ENCODE measurements at places on chromosomes 1 and 21. TPM values are rescaled to one million over a fixed set of nuclear protein-coding genes. Genes with fewer than 3 reads are reported as not detected.

CLEC20A gene
- not detected for total RNA-seq

RBM11 gene
- 1.7 TPM for total RNA-seq

APCS gene
- not detected for total RNA-seq

TMPRSS15 gene
- not detected for total RNA-seq

GRCh38 chr1:156259805-156260204, 11.9 kb upstream of the PAQR6 start:
- no peak for DNase-seq

- no peak for DNase-seq
Measured at GRCh38 chr1:226578946-226579578, 30.5 kb downstream of the STUM start.

- DNase-seq = no peak
Measured at GRCh38 chr1:180899262-180899661, 13.4 kb upstream of the KIAA1614 start.

DNA sequence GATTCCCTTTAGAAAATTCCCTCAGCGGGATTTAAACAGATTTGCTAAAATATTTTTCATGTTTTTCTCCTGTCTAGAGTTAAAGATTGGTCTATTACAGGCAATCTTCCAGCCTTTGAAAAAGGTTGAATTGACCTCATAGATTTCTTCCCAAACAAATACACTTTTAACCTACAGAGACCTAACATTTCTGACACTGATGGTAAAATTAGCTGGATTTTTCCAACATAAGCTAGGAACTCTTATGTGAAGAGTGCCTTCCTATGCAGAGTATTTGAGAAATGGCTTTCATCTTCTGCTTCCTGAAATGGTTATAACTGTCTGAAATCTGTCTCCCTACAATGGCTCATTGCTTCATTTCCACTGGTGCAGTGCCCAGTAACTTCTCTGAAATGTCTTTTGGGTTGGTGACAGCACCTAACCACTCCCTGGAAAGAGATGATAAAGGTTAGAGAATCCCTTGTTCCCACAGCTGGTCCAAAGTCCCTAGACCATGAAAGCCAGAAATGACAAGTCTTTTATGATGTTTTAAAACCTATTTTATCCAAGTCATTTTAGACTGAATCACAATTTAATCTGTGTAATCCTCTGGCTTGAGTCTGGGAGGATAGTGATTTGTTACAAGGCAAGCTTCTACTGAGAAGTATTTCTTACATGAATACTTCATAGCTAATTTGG, 269.4 kb downstream of the BACH1 start:
- no peak for DNase-seq

GRCh38 chr21:33350676-33351075, 25.9 kb downstream of the IFNAR1 start:
- no peak for DNase-seq

DNA sequence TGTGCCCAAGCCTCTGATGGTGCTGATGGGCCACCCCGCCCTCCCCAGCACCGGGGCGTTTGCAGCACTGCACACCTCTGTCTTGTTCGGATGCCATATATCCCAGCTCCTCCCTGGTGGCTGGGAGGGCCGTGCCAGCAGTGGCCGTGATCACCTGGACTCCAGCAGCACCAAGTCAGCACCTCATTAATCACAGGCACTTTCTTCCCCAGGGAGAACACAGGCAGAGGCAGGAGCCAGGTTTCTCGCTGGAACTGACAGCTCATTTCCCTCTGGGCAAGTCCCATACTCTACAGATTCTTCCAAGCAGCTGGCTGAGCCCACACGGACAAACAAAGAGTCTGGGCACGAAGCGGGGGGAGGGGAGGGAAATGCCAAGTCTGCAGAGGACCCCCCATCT, 141.7 kb upstream of the EDN2 start:
- DNase-seq = peak; percentile 21

DNA sequence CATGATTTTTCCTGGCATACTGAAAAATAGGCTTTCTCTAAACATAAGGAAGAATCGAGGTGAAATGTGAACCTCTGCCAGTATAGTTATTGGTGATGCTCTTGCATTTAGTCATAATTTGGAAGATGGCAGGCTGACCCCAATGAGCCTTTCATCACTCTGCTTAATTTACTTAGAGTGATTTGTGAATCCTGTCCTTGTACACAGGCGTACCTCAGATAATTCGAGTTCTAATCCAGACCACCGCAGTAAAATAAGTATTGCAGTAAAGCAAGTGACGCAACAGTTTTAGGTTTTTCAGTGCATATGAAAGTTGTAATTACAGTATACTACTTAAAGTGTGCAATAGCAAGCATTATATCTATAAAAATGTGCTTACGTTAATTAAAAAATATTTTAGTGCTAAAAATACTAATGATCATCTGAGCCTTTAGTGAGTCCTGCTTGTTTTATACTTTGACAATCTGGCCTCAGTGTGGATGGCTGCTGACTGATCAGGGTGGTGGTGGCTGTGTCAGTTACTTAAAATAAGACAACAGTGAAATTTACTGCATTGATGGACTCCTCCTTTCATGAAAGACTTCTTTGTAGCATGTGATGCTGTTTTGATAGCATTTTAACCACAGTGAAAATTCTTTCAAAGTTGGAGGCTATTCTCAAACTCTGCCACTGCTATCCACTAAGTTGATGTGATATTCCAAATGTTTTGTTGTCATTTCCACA, 1.7 kb downstream of the PKNOX1 start:
- DNase-seq = no peak

Data from H9 (cell line).